ENCODE measurements at places on chromosomes 1 and 21.

DNA sequence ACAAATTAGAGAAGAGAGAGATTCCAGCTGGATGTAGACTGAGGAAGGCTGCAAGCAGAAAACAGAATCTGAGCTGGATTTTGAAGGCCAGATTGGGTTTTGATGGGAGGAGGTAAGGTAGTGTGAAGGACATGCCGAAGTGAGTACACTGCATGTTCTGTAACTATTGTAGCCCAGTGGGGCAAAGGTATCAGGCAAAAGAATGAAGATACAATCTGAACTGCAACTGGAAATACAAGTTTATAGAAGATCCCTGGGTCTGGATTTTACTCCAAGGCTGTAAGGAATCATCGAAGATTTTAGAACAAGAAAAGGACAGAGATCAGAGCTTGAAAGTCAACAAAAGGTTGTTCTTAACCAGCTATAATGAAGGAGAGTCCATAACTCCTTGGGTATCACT is 382.0 kb downstream of the KCNH1 start:
- no peak for DNase-seq

DNA sequence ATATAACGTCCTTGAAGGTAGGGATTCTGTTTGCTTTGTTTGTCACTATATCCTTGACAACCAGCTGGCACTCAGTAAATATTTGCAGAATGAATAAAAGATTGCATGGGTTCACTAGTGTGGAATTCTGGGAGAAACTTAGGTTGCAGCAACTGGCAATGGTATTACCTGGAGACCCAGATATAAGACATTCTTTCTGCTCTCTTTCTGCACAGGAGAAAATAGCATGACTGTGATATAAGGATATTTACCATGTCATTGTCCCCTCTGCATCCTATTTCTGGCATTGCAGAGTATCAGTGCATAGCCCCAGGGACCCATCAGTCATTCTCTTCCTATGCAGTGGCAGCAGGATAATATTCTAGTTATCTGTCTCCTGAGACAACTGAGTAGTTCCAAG is 308.9 kb upstream of the LRRC7 start:
- DNase-seq: no peak

GRCh38 chr1:240947438-240948224 is 335.7 kb upstream of the GREM2 start:
- no peak for DNase-seq

- DNase-seq: no peak
These were observed 11.4 kb upstream of the CFAP126 start for GRCh38 chr1:161379071-161379470.
